A172 (cell line): ENCODE measurements at places on chromosomes 6 and 20.
A peak's percentile ranks its signal among the peaks of the same experiment; 100 is the strongest.

DNA sequence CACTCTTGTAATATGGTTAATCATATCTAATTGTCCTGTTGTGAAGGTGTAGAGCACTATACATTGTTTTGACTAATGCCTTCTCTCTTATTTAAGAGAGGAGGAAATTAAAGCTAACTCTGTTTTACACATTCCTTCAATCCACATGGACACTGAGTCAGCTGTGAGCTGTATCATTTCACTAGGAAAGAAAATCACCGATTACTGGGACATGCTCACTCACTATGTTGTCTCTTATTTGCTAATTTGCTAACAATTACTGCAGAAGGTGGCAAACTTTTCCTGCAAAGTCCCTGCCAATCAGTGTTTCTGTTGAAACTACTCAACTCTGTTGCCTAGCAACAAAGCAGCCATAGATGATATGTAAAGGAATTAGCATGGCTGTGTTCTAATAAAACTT is 98.2 kb downstream of the BCAS1 start:
- DNase-seq = no peak

DNA sequence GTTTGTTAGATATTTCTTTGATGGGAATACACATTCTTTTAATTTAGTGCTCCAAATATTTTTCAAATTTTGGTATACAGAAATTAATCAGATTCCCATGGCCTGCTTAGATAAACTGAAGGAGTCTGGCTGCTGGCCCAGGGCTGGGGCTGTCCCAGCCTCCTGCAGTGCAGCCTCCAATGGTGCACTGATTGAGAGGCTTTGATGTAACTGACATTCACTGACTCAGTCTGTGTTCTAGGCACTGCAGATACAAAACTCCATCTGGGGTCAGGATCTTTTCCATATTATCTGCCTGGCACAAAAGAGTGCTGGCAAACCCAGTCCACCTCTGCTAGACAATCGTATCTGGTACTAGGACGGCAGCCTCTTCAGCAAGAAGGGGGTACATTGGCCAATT is 64.8 kb downstream of the GRIK2 start:
- no peak for DNase-seq

GRCh38 chr6:119965008-119965407 is 615.4 kb upstream of the MAN1A1 start:
- no peak for DNase-seq

- DNase-seq = peak; percentile 10
Observed at GRCh38 chr6:24930431-24930871, 5.3 kb downstream of the RIPOR2 start.

DNA sequence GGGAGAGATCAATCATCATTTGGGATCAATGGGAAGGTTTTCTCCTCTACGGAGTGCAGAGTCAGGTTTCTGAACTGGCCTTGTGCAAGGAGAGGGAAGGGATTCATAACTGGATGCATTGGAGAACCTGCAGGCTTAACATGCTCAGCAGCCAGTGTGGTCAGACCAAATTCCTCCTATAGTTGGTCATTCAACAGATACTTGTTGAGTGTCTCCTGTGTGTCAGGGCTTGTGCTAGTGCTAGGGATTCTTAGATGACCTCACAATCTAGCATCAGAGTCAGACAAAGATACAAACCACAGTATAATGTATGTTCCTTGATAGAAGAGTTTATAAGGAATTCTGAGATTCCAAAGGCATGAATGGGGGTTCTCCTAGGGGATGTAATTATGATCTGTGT is 23.9 kb downstream of the RALY start:
- peak; percentile 75 for DNase-seq

DNA sequence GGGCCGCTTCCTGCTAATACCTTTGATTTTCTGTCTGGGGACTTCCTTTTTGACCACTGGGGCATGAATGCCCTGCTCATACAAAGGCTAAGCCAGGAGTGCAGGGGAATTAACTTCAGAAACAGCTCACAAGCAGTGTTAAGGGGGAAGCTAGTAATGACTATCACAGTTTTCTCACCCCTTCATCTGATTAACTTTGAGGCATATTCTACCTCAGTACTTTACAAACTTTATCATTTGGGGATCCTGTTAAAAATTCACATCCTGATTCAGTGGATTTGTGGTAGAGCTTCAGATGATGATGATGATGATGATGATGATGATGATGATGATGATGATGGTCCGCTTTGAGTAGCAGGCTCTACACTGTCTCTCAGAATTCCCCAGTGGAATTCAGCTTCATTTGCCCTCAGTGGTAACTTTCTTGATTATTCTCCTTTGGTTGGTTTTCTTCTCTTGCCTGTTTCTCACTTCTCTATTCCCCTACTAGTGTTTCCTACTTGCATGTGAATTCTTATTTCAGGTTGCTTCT is 78.4 kb upstream of the TMEM170B start:
- DNase-seq = no peak

- DNase-seq = no peak
Observed at GRCh38 chr20:51735728-51736600, 32.2 kb downstream of the ATP9A start.

DNA sequence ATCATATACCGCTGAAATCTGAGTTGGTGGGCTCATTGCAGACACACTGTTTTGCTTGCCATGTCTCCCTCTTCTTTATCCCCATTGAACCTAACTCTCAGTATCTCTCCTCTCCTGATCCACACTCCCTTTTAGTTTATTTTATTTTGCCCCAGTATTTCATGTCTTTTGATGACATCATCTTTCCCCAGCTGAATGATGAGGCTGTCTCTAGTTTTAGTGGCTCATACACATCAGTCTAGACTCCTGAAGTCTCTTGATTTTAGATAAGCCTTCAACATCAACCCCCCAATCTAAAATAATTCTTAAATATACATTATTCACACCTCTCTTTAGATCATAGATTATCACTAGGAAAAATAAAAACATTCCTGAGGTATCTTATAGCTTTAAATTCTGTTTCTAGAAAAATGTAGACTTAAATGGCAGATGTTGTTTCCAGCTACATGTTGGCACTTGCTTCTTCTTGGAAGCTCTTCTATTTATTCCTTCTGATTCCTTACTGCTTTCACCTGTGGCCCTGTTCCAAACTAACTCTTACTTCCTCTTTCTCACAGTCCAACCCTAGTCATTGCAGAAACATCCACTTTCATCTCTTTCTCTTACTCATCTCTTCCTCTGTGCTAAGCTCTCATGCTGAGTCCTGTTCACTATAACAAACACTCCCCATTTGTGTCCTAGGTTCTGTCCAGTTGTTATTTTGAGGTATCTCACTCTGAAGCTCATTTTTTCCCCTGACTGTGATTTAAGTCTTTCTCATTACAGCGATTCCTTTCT is 191.9 kb upstream of the SLC35B3 start:
- DNase-seq = peak; percentile 25

GRCh38 chr6:42100029-42100901 is 42.2 kb downstream of the C6orf132 start:
- peak; percentile 80 for DNase-seq

DNA sequence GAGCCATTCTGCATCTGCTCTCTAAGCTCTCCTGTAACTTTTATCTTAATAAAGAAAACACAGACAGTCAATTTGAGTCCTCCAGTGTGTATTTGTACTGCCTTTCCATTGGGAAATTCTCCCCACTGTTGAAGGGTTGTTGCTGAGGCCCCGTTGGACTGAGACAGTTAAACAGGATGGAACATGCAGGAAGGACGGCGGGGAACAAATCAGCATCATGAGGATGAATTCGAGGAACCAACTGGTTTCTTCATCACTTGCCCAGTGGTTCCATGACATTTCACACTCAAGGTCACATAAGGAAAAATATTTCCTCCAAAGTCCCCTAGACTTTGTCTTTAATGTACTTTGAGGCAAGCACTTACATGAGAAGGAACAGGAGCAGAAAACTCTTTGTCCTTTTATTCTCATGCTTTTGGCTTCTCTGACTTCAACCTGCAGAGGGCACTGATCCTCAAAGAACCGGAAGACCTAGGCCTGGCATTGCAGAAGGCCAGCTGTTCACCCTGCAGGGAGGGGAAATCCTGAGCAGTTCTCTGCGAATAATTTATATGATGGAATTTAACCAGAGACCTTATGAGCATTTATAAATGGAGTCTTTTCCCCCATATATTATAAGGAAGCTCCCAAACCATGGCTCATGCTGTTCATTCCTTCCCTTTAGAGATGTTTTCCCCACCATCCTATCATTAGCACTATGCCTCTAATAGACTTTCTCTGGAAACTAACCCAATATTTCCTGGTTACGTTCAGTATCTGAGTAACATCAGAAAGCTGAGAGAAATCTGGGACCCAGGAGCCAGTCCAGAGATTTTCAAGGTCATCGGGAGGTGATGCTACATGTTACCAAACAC is 55.2 kb upstream of the ADGRF1 start:
- peak; percentile 73 for DNase-seq

- no peak for DNase-seq
Observed at GRCh38 chr20:45378191-45378590, at the start of gene TP53TG5. TP53TG5 (minus strand) TSS chr20:45378325; CDS start chr20:45378236, 89 bp downstream.

DNA sequence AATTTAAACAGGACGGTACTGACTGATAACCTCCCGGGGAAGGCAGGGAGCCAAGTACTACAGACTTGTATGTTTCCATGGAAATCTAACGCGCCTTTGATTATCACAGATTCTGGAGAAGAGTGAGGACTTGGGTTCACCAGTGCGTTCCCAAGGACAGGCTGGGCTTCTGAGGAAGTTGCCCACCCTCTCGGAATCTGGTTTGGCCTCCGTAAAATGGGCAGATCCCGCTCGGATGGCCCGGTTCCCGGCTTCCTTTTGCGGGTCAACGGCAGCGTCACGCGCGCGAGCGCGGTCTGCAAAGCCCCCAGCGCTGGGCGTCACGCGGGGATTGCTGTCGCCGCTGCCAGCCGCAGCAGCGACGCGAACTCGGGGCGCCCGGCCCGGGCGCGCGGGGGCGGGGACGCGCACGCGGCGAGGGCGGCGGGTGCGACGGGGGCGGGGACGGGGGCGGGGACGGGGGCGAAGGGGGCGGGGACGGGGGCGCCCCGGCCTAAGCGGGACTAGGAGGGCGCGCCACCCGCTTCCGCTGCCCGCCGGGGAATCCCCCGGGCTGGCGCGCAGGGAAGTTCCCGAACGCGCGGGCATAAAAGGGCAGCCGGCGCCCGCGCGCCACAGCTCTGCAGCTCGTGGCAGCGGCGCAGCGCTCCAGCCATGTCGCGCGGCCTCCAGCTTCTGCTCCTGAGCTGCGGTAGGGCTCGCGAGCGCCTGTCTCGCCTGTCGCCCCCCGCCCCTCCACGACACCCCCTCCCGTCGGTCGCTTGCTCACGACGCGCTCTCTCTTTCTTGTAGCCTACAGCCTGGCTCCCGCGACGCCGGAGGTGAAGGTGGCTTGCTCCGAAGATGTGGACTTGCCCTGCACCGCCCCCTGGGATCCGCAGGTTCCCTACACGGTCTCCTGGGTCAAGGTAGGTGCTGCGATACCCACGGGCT is at the start of gene CD83:
Gene CD83 (plus strand): TSS at position 615 of the 933 bp plus-strand sequence. CDS start 40 bp downstream, at position 655.
- DNase-seq = peak; percentile 47

DNA sequence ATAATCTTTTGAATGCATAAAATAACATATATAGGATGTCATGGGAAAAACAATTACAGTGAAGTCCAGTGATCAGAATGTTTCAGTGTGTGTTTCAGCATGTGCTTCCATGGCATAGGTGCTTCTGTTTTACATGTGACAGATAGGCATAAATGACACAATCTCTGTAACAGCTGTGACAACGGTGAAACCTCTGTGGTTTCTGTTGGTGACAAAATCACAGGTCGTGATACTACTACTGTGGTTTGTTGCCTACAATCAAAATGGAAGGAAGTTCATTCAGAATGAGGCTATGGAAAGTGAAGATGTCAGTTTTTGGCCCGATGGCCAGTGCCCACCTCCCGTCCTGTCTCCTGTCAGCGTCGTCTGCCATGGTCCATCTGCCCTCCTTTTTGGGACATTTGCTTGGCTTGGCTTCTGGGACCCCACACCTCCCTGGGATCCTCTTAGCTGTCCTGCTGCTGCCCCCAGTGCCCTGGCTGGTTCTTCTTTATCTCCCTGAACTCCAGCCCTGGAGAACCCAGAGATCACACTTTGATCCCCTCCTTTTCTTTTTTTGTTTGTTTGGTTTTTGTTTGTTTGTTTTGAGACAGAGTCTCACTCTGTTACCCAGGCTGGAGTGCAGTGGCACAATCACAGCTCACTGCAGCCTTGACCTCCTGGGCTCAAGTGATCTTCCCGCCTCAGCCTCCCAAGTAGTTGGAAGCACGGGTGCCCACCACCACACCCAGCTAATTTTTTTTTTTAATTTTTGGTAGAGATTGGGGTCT is 79.3 kb upstream of the NAA20 start:
- DNase-seq = no peak

DNA sequence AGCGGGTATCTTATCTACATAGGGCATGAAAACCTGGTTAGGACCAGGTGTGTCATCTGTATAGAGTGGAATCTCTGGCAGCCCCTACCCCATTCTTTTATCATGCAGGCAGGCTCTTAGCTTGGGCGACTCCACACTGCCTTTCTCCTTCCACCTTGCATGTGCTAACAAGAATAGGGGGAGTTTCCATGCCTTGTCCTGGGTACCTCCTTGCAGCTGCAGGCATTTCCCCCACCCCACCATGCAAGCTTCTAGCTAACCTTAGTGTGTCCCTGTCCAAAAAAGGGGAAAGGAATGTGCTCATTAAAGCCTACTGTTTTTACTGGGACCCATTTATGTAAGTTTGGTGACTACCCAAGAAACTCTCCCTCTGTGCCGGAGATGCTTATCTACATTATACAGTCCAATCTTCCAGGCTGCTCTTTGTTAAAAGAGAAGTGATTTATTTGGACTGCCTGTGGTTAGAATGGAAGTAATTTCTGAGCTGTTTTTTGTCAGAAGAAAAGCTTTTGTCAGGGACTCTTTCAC is 10.5 kb upstream of the CEP43 start:
- DNase-seq = no peak

GRCh38 chr6:158717341-158718330 is 67.8 kb downstream of the SYTL3 start:
- DNase-seq = no peak

DNA sequence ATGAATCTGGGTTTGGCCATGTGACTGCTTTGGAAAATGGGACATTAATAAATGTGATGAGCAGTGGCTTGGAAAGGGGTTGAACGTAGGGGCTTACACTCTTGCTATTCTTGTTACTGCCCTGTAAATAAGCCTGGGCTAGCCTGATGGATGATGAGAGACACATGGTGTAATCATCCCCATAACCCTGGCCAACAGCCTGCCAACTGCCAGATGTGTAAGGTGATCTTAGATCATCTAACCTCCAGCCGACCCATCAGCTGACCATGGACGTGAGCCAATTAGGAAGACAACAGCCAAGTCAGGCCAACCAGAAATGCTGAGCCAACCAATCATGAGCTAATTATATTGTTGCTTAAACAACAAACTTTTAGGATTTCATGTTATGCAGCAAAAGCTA is 25.2 kb downstream of the FBXO30 start:
- no peak for DNase-seq

- peak; percentile 47 for DNase-seq
Observed at GRCh38 chr6:107716688-107717089, 107.4 kb downstream of the SCML4 start.

GRCh38 chr6:118709859-118710350 is 58.5 kb upstream of the CEP85L start:
- peak; percentile 79 for DNase-seq

GRCh38 chr6:135170238-135170637 is 10.9 kb upstream of the MYB start:
- no peak for DNase-seq

- no peak for DNase-seq
Observed at GRCh38 chr6:33549196-33549595, 30.9 kb downstream of the BAK1 start.

- DNase-seq = no peak
Observed at GRCh38 chr6:99402448-99402847, 8.5 kb upstream of the COQ3 start.

GRCh38 chr6:113847447-113847846 is 9.7 kb upstream of the MARCKS start:
- peak; percentile 18 for DNase-seq

GRCh38 chr20:39133201-39133600 is 171.1 kb downstream of the DHX35 start:
- DNase-seq = no peak

GRCh38 chr6:130632897-130633296 is 194.3 kb upstream of the SMLR1 start:
- no peak for DNase-seq
